ENCODE measurements at places on chromosomes 4 and X.

- no peak for DNase-seq
These were observed 10.3 kb downstream of the FAM3A start for GRCh38 chrX:154505734-154506133.

- no peak for DNase-seq
These were observed 114.9 kb downstream of the PPARGC1A start for GRCh38 chr4:23774909-23775308.

DNA sequence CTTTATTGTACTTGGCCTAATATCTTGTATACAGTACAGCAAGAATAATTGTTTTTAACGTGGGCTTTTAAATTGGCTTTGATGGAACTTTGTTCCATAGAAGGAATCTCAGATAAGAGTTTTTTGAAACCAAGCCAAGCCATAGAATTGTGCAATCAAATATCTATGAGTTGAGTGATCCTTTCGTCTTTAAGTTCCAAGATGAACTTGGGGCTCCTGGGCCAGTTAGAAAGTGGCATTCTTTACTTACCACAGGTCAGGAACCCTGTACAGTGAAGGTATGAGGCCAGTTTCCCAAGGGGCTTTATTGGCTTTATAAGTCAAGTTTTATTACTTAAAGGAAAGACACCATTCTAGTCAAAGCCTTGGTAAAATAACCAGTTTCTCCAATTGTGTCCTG, 2104.2 kb downstream of the PCDH7 start:
- no peak for DNase-seq

DNA sequence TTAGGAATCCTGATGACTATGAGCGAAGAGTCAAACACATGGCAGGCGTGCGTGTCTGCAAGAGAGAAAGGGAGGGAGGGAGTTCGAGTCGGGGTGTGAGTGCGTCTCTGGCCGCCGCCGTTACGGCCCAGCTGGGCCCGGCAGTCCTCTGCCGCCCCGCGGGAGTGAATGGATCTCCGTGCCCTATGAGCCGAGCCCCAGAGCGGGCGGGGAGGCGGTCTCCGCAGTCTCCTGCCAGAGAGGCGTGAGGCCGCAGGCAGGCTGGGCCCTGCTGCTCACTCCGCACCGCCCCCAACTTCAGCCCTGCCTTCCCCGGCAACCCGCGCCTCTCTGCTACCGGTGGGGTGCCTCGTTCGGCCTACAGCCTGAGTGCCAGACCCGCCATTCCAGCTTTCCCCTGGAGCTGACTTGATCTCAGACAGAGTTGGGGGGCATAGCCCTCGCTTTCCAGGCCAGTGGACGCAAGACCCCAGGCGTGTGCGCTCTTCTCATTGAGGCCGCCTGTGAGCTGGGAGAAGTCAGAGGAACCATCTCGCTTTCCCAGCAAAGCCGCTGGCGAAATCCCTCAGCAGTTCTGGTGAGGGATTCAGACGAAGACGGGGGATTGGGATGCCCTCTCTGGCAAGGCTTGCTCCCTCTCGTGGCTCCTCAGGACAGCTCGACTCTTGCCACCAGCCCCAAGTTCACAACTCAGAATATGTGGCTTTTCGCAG, 1.4 kb downstream of the SLC16A2 start:
- DNase-seq, result no peak

GRCh38 chr4:19596342-19596741, 655.4 kb upstream of the SLIT2 start:
- no peak for DNase-seq

- no peak for DNase-seq
These were observed 18.6 kb downstream of the MAP3K15 start for GRCh38 chrX:19496711-19497110.

DNA sequence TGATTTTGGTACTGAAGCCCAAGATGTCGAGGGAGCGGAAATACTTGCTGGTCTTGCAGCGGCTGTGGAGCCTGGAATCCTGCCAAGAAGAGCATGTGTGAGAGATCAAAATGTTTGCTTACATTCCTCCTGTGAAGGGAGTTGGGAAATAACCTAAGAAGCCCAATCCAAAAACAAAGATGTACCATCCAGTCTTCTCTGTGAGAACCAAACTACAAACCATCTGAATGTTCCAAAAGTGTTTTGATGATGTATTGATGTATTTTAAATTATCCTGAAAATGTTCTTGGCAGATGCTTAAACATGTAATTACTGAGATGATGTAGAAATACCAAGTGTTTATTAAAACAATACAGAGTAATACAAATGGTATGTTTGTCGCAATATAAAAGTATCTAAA, 10.1 kb upstream of the ADH1A start:
- DNase-seq, result no peak

DNA sequence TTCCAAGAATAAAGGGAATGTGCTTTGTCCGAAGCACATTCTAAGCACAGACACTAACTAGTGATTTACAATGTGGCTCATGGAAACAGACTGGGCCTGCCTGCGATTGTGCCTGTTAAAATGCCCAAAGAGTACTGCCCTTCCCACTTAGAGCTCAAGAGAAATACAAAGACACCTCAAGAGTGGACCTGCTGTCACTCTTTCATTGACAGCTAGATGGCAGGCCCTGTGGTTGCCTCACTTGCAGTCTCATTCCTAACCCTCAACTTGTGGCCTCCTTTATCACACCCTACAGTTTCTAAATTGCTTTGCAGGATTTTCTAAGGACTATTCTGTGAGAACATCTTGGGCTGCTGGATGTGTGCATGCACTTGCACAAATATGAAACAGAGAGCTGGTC, 331.0 kb upstream of the EMCN start:
- DNase-seq, result no peak

GRCh38 chr4:37568489-37568888, 117.7 kb downstream of the RELL1 start:
- no peak for DNase-seq

GRCh38 chr4:120266602-120267001, 200.0 kb upstream of the MAD2L1 start:
- no peak for DNase-seq

GRCh38 chrX:1152090-1152489, 60.4 kb downstream of the CRLF2 start:
- no peak for DNase-seq

DNA sequence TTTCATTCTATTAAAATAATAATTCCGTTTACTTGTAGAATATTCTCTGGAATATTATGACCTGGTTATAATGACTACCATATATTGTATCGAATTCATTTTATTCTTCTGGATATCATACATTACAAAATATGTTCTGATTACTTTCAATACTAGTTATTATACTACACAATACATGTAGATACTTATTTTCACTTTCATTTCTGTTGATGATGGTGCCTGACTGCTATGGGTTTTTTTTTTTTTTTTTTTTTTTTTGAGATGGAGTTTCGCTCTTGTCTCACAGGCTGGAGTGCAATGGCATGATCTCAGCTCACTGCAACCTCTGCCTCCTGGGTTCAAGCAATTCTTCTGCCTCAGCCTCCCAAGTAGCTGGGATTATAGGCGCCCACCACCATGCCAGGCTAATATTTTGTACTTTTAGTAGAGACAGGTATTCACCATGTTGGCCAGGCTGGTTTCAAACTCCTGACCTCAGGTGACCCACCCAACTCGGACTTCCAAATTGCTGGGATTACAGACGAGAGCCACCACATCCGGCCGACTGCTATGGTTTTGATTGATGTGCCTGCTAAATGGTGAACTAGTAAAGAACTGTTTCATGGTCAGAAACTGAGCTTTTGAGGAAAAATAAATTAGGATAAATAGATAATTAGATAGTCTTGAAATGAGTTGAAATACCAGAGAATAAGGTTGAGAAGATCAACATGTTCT, 39.5 kb downstream of the PCDH10 start:
- DNase-seq, result no peak

- no peak for DNase-seq
These were observed 88.6 kb downstream of the PALLD start for GRCh38 chr4:168585168-168586091.

DNA sequence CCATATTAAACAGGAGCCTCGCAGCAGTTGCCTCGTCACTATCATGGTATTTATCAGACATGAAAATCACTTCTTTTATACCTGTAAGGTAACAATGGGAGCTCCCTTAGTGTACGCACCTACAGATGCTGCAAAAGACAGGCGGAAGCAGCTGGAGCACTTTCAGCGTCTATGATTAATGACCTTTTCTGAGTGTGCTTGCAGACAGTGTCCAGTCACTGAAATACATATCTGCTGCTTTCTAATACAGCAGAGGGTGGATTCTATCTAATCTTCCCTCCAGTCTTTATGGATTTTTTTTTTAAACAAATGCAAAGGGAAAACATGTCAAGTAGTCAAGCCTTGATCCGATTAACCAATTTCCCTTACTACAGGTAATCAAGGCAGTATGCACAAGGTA, 24.1 kb downstream of the DCTD start:
- no peak for DNase-seq

- no peak for DNase-seq
These were observed 886.2 kb downstream of the ARAP2 start for GRCh38 chr4:35358001-35358584.

GRCh38 chr4:10502717-10503116, 45.5 kb upstream of the ZNF518B start:
- no peak for DNase-seq

DNA sequence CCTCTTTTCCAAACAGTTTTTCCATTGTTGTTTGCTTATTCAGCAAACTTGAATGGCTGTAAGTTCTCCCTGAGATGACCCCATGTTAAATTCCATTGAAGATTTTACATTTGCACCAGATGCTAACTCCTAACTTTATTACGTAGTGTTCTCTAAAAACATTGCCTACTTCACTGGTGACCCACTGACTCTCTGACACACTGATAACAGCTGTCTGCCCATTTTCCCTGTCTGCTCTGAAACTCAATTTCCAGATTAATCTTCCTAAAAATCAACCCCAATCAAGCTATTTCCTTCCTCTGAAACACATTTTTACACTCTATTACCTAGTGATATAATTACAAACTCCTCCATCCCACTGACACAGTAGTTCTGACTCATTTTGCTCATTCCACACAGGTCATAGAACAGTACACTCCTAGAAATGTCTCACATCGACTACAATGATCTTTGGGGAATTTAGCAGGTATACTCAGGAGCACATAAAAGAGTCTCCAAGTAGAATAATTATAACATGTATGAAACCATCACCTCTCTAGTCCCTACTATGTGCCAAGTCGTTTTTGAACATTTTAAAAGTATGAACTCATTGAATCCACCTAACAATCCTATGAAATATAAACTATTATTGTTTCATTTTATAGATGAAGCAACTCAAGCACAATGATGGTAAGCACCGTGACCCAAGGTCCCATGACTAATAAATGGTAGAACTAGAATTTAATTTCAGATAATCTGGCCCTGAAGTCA, 210.9 kb downstream of the SLIT2 start:
- no peak for DNase-seq

GRCh38 chr4:54730581-54730980, 72.8 kb downstream of the KIT start:
- no peak for DNase-seq

GRCh38 chr4:109977854-109978501, 65.3 kb downstream of the EGF start:
- no peak for DNase-seq

- DNase-seq, result no peak
These were observed 143.0 kb downstream of the MAGEB17 start for GRCh38 chrX:16310326-16310725.

GRCh38 chr4:57023104-57023503, 44.4 kb downstream of the POLR2B start:
- no peak for DNase-seq

DNA sequence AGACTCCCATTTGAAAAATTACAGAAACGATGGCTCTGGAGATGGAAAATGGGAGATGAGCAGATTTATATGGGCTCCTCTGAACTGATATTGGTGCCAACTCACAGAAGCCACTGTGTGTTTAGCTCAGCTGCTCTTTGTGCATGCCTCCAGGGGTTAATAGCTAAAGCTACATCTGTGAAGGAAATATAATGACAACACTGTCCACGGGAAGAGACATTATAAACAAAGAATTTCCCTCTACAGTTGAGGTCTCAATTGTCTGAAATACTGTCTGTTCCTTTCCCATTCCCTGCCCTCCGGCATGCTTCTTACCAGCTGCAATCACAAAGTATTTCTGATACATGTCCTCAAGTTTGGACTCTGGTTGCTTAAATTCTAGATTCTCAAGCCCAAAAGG, 40.4 kb downstream of the PPA2 start:
- no peak for DNase-seq

- no peak for DNase-seq
These were observed 300.7 kb upstream of the CXXC4 start for GRCh38 chr4:104795264-104795939.

- no peak for DNase-seq
These were observed 70.5 kb upstream of the PRSS48 start for GRCh38 chr4:151206241-151207005.

GRCh38 chr4:173835903-173836302, 305.9 kb upstream of the HAND2 start:
- DNase-seq, result no peak

DNA sequence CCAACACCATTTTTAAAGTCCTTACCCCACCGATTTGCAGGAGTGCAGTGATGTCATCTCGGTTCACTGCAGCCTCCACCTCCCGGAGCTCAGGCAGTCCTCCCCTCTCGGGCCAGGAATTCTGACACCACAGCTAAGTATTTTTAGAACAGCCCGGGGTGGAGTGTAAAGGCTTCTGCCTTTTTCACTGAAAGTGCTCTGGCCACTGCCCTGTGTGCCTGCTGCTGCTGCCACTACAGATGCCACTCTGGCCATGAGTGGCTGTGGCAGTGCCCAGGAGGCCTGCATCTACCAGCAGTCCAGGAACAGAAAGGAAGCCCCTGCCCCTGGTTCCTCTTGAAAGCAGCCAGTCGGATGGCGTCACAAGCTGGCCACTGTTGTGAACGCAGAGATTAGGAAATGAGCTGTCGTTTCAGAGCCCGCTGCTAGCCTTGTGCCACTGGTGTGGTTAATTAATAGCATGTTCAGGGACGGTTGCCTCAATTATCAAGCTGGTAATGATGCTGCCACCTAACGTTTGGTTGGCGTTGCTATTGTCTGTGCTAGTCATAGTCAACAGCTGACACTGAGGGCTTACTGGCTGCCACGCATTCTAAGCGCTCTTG, 23.6 kb upstream of the TBC1D14 start:
- DNase-seq, result no peak

DNA sequence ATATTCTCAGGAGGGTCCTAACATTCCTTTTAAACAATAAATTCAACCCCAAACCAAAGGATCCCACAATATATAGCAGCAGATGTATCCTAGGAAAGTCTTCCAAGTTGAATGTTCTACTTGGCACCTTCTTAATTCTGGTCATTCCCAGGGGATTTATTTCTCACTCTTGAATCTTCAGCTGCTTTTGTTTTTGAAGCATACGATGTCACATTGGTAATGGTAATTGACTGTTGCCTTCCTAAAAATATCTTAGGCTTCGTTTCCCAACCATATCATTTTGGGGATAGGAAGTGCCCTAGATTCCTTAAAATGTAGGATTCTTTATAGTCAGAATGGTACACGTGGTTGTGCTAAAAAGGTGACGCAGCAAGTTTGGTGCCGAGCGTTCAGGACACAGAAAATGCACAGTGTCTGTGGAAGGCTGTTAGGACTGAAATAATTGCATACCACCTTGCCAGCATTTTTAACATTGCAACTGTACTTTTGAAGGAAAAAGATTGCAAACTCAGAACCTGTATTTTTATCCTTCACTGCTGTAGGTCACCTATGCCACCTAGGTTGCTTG, 8.1 kb downstream of the SNX25 start:
- DNase-seq, result no peak

GRCh38 chrX:20067709-20068561, 48.8 kb downstream of the MAP7D2 start:
- DNase-seq, result no peak

- DNase-seq, result no peak
These were observed 685 bp downstream of the TASL start for GRCh38 chrX:30576881-30577280.

- DNase-seq, result no peak
These were observed 68.4 kb upstream of the BMP2K start for GRCh38 chr4:78707793-78708192.

All from stimulated activated CD8-positive, alpha-beta memory T cell treated with anti-CD3 and anti-CD28 coated beads, Interleukin-4, amount 100 ng/mL, for 1 hour (primary cell).